Hematopoietic multipotent progenitor cell treated with erythropoietin and hydrocortisone succinate and interleukin-3 and kit ligand, for 17 days (in vitro differentiated cells): ENCODE measurements at places on chromosomes 16 and 17.

- peak; percentile 79 for DNase-seq
Measured at GRCh38 chr16:46673320-46674013, 15.5 kb downstream of the VPS35 start.

DNA sequence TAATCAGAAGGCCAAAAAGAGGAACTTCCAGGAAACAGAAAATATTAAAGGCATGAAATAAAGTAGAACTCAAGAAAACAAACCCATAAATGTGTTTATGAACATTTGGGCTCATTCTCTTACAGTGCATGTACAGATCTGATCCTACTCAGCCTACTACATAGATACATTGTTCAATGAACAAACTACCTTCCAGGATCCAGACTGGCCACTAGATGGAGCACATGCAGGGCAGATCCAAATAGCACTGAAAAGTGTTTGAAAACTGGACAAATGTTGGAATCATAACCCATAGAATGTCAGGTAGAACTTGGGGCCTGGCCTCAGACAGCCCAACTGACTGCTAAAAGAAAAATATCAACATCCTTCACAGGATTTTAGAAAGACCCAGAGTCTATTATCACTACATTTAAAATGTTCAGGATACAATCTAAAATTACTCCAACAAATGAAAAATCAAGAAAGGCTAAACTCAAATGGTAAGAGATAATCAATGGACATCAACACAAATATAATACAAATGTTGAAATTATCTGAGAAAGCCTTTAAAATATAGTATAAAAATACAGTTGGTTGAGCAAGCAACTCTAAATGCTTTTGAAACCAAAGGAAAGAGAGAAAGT, 122.4 kb upstream of the NUDT7 start:
- DNase-seq: peak; percentile 9

- DNase-seq: no peak
Measured at GRCh38 chr17:78106211-78106610, 22.3 kb downstream of the TMC6 start.

DNA sequence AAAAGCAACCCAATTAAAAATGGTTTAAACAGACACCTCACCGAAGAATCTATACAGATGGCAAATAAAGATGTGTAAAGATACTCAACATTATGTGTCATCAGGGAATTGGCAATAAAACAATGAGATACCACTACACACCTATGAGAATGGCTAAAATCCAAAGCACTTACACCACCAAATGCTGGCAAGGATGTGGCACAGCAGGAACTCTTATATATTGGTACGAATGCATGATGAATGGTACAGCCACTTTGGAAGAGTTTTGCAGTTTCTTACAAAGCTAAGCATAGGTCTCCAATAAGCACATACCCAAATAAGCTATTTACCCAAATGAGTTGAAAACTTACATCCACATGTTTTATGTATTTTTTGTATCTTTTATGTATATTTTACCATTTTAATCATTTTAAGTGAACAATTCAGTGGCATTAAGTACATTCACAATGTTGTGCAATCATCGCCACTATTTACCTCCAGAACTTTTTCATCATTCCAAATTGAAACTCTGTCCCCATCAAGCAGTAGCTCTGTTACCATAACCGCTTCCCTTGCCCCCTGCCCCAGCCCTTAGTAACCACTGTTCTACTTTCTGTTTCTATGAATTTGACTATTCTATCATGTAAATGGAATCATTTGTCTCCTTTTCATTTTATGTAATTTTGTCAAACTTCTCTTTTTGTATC, 6.7 kb upstream of the ALDH3A2 start:
- no peak for DNase-seq

DNA sequence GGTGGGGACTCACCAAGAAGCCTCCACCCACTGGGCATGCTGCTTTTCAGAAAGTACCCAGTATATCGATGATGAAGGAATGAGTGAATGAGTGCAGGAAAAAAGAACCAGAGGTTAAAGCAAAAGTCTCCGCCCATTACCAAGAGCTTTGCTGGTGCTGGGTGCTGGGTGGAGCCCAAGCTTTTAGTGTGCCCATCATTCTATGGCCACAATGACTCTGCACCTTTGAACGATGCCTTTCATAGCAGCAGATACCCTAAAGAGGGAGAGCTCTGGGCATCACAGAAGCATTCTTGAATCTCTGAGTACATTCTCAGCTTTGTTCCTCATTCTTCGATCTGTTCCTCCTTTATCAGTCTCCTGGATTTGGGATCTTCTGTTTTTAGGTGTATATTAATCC, 450.7 kb upstream of the CCL2 start:
- DNase-seq: peak; percentile 83

DNA sequence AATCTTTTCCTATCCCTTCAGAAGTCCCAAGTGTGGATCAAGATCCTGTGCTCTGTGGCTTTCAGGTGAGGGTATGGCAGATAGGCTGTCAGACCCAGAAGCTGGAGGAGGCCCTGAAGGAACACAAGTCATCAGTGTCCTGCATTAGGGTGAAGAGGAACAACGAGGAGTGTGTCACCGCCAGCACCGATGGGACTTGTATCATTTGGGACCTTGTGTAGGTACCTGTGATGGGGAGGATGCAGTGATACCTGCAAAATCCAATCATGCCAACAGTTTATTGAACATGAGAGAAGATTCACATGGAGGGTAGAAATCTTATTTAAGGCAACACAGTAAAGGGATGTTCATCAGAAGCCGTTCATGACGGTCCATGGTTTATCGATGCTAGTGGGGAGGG, 10.0 kb upstream of the USP43 start:
- no peak for DNase-seq

DNA sequence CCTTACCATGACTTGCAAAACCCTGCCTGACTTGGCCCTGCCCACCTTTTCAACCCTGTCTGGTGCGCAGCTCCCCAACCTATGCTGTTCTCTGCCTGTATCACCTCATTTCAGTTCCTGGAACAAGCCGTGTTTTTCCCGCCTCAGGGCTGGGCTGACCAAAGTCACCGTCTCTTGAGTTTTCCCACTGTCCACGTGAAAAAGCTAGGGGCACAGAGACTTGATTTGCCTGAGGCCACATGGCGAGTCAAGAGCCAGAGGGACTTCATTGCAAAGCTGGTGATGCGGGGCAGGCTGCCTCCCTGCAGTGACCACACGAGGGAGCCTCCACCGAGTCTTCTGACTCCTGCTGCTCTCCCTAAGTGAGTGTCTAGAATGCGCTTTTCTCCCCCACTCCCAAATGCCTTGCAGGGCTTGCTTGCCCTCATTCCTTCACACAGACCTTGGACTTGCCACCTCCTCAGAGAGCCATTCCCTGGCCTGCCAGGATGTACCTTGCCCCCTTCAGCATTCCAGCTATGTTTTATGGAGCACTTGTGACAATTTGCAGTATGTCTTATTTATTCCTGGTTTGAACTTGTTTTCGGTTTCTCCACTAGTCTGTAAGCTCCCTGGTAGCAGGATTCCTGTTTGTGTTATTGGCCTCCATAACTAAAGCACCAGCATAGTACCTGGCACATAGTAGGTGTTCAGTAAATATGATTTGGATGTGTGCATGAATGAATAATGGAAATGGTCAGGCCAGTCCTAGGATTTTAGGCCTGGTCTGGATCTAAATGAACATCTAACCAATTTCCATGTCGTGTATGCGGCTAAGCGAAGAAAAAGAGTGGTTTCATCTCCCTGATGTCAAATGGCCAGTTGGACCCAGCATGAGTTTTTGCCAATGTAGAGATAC, 252.3 kb downstream of the SNX29 start:
- DNase-seq: peak; percentile 13

DNA sequence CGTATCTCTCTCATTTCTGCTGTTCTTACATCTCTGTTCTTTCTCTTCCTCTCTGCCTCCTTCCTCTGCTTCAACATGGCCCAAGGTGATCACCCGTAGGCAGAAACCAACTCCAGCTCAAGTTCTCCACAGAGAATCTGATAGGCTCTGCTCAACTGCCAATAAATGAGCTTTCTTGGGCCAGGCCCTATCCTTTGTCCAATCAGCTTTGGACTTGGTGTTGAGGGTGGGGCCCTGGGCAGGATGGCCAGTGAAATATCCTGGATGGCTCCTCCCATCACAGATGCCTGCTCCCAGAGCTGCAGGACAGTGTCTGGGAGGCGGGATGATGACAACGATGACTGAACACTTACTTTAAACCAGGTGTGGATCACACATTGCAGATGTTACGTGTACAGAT, 17.4 kb upstream of the BRD7 start:
- no peak for DNase-seq

DNA sequence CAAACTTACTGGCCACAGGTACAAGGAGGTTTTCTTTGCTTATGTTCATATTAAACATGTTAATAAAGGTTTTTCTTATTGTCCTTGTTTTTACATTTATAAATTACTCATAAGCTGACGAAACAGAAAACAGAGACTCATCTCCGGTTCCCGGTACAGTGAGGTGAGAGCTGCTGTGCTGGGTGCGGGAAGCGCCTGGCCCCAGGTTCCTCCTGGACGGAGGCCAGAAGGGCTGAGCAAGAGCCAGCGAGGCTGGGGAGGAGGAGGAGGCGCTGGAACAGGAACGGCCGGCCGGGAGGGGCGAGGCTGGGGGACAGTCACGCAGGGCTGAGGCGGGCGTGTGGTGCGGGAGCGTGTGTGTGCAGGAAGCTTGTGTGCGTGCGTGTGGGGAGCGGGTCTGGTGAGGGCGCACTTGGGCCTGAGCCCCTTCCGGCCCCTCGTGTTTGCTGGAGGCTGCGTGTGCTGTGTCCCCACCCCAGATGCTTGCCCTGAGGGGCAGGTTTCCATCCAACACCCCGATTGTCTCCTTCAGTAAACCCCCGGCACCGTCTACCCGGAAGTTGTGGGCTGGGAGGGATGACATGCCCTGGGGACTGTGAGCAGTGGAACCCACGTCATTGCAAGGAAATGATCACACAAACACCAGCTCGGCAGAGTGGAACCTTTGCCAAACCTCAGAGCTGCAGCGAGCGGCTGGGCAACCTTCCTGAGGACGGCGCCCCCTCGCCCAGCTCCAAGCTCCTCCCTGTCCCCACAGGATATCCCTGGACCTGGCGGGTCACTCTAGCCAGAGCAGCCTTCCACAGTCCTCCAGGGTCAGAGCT, 19.5 kb downstream of the CD7 start:
- peak; percentile 61 for DNase-seq

GRCh38 chr17:51997723-51998122, 160.8 kb downstream of the CA10 start:
- DNase-seq: no peak

- DNase-seq: no peak
Measured at GRCh38 chr17:63967953-63968352, 4.8 kb downstream of the SCN4A start.

DNA sequence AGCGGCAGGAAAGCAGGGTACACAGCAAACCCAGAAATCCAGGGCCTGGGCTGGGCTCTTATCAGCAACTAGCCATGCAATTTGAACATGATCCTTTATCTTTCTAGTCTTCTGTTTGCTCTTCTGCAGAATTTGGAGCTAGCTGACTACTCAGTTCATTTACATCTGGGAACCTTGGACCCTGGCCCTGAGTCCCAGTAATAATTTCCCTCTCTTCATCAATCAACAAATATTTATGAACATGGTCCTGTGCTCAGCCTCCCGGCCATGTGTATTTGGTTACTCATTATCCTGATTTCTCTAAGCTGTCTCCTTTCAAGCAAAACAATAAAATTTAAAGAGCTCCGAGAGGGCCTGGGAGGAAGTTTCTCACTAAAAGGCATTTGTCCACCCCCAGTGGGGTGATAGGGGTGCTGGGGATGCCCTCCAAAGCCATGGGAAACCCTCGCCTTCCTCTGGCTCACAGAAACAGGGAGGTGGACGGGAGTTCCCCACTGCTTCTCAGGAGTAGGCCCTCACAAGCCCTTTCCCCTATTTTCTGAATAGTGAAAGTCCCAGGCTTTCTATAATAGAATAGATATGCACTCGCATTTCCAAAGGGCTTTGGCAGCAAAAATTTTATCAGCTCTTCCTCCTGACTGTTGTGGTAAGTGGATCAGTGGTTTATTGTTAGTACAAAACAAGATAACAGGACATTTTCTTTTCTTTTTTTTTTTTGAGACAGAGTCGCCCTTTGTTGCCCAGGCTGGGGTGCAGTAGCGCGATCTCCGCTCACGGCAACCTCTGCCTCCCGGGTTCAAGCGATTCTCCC, 6.9 kb upstream of the WDR59 start:
- DNase-seq: peak; percentile 39

DNA sequence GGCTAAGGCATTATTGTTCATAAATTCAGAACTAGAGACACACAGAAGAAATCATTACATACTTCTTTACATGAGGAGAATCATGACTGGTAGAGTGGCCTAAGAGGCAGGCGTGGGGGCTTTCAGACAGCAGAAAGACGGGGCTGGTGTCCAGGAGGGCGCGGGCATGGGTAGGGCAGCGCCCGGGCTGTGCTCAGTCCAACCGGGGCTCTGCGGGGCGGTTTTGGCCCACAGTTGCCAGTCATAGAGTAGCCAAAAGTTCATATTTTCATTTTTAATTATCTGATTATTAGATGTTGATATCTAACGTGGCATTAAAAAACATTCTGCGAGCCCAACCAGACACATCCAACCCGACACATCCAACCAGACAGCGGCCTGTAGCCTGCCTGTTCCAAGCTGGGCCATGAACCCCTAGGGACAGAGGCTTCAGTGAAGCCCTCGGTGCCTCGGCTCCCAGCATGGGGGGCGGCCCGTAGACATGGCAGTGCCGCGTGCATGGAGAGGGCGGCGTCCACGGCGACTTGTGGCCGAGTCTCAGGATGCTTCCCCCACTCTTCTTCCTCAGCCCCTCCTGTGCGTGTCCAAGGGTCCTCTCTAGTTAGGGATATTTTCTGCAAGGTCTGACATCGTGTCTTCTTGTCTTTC, 162.4 kb upstream of the CHMP6 start:
- no peak for DNase-seq

- DNase-seq: no peak
Measured at GRCh38 chr17:75498726-75499213, 16.6 kb downstream of the CASKIN2 start.

DNA sequence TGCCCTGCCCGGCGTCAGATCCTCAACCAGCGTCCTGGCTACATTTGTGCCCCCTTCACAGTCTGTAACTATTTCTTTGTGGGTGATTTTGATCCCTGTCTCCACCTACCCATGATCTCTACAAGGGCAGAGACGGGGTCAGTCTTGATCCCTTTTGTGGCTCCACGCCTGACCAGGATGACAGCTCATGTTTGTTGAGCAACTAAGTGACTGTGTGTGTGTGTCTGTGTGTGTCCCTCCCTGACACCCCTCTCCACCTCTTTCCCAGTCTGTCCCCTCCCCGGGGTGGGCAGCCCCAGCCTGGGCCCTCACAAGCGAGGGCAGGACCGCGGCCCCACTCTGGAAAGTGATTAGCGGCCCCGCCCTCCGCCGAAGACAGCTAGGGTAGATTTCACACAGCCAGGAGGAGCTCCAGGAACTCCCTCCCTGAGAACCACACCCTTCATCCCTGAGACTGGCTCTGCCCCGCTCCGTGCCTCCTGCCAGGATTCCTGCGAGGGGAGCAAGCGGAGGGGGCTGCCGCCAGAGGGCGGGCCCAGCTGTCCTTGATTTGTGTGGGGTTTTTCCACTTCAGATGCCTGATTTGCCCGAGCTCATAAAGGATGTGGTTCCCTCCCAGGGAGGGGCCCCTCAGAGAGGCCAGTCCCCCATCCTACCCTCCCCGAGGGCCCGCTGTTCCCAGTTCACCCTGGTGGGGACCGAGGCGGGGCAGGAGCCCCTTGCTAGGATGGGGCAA, 5.3 kb upstream of the HS3ST6 start:
- peak; percentile 16 for DNase-seq
